ENCODE measurements at places on chromosomes 4 and X.

DNA sequence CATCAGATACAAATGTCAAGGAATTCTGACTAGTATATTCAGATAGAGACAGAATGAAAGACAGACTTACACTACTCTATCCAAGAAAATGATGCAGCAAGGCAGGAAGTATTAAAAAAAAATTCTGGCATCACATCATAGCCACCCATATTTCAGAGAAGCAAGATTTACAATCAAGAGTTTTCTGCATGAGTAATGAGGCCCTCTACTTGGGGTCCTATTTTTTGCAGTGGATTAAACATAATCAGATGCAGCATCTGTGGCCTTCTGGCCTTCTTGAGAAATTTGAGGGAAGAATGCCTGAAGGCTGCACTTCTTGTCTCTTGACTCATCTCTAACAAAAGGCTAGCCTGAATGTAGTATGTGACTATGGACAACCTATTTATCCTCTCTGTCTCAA lies 48.2 kb upstream of the SLIT2 start:
- DNase-seq: no peak

DNA sequence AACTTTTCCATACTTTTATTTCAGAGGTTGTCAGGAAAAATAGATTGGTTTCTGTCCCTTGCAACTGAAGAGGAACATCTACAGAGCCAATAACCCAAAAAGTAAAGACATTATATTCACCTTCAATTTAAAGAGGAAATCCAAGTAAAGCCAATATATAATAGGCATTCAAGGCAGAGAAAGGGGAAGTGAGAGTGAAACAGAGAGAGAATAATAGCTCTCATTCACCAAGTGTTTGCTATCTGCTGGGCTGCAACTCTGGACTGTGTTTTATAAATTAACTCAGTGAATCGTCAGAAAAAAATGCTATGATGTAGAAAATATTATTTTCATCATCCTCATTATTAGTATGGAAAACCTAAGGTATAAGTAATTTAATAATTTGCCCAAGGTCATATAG lies 448.5 kb downstream of the TRAM1L1 start:
- DNase-seq: no peak

DNA sequence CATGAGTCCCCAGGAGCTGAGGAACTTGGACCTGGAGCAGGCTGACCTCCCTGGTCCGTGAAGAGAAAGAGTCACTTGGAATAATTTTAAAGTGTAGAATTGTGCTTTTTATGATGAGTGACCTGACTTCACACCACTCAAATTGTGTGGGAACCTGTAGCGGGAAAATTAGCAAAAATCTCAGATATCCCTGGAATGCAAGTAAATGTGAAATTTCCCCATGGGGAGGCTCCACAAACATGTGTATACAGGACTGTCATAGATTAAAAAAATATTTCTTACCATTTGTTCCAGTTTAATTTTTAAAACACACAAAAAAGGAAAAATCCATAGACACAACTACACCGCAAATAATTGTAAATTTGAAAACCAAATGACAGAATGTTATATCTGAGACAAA lies 1079.6 kb upstream of the PABPC4L start:
- no peak for DNase-seq

- DNase-seq: peak; percentile 100
Measured at GRCh38 chr4:705278-706082, at the start of gene PCGF3. Gene PCGF3 (plus strand): TSS chr4:705832. CDS start chr4:733681, 27,849 bp downstream.

- no peak for DNase-seq
Measured at GRCh38 chrX:17820100-17820499, 41.0 kb downstream of the RAI2 start.

- DNase-seq: no peak
Measured at GRCh38 chr4:183408796-183409195, 35.6 kb upstream of the CDKN2AIP start.

DNA sequence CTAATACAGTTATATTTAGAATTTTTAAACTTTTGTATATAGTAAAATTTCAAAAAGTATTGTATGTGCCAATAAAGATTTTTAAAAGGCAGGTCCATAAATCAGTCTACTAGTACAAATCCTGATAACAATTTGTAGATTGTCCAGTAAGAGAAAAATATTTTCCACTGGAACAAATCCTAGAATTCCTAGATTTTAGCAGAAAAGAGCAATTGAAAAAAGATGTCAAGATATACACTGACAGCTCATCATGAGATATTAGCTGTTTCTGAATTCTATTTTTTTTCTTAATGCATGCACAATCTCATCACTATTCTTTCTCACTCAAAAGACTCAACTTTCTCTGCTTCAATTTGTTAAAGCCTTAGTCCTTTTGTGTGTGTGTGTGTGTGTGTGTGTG lies 289.2 kb upstream of the MAD2L1 start:
- DNase-seq: no peak

GRCh38 chr4:21209860-21210259 lies 509.6 kb downstream of the PACRGL start:
- DNase-seq: no peak

DNA sequence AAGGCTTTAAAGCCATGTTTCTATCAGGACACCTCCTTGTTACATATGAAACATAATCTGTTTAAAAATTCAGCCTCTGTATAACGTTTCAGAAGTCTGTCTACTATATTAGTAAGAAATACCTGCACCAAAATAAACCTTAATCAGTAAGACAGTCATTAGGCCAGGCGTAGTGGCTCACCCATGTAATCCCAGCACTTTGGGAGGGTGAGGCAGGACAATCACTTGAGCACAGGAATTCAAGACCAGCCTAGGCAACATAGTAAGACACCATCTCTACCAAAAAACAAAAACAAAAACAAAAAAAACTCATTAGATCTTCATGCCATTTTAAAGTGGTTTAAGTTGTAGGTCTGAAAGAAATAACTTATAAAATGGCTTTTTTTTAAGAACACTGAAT lies 107.5 kb upstream of the STIM2 start:
- no peak for DNase-seq

GRCh38 chr4:89511776-89512175 lies 204.2 kb upstream of the GPRIN3 start:
- no peak for DNase-seq

GRCh38 chr4:125365731-125366130 lies 51.0 kb downstream of the FAT4 start:
- no peak for DNase-seq

GRCh38 chr4:63906660-63907183 lies 502.5 kb downstream of the TECRL start:
- DNase-seq: no peak

- no peak for DNase-seq
Measured at GRCh38 chr4:1360423-1361283, 13.6 kb downstream of the UVSSA start.

DNA sequence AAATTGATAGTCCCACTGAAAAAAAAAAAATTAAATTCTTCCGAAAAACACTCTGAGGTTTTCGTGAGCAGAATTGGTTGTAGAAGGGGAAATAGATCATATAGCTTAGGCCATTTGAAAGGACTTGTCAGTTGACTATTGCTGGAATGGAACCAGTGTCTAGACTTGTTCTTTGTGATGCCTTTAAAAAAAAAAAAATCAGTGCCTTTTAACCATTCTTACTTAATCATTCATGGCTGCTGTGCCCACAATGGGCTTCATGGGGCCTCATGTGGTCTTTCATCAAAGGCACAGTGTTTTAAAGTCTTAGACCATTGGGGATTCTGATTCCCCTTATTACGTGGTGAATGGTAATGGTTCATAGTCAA lies 139.3 kb downstream of the AFF1 start:
- DNase-seq: no peak

GRCh38 chr4:60463857-60464502 lies 736.1 kb upstream of the ADGRL3 start:
- no peak for DNase-seq

GRCh38 chr4:109411964-109412363 lies 21.7 kb upstream of the SEC24B start:
- no peak for DNase-seq

DNA sequence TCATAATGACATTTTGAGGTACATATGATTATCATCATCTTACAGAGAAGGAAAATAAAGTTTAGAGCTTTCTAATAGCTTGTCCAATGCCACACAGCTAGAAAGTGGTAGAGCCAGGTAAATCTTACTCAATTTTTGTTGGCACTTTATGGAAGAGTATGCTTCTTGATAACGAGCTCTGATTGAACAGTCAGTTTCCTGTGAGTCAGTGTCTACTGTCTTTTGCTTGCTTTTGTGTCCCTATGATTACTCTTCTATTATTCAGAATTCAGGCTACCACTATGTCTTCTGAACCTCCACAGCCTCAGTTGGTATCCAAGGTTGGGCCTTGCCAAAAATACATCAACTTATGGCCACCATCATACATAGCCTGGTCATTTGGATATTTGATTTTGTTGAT lies 2.6 kb downstream of the FAAH2 start:
- DNase-seq: no peak

DNA sequence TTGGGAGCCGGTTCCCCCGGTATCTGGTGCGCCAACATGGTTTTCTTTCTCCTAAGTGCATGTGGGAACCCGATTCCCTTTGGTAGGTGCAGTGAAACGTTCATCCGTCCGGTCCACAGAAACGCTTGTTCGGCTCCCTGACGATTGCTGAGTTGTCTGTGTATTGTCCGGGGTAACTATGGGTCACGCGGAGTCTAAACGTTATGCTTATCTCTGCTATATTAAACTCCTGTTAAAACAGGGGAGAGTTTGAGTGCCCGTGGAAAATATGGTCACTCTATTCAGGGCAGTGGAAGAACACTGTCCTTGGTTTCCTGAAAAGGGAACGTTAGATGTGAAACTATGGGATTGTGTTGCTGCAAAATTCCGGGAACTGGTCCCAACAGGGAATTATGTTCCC lies 32.4 kb upstream of the MGST2 start:
- no peak for DNase-seq

DNA sequence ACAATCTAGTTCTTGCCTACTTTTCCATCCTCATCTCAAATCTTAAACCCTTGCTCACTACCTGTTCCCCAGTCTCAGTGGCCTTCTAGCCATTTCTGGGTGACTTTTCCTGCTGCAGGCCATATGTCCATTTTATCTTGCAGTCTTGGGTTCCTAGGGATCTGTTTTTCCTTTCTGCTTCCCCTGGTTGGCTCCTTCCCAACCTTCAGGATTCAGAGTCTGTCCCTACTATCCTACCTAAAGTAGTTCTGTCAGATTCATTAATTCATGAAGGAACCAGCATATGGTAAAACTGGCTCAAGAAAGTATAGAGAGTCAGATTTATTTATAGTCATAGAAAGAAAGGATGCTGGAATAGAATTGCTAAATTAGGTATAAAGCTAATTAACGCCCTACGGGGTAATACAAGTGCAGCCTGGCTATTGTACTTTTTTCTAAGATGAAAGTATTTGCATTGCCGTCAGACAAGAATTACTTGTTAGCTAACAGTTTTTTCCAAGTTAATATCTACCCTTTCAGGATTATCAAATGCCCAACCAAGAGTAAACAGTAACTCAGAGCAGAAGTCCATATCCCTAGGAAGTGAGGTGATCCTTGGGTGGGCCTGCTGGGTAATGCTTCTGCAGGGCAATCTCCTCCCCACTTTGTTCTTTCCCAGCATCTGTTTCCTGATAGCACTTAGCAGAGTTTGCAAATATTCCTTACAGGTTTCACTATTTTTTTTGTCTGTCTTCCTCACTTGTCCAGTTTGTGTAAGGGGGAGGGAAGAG lies 63.6 kb downstream of the REPS2 start:
- no peak for DNase-seq

DNA sequence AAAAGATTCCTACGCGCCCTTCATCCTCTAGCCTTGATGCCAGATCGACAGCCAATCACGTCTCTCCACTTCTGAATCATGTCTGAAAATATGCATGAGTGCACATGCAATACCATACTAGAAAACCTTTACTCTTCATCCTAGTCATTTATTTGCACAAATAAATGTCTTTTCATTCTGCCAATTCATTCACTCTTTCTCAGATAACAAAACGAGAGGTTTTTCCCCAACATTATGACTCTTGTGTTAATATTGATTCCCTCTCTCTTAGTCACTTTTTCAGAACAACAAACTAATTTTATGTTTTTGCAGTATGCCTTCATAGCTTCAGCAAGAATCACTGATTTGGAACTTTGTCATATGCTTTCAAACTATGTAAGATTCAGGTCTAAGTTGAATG lies 549.4 kb upstream of the GALNT7 start:
- DNase-seq: no peak

GRCh38 chrX:29666366-29666765 lies 549.0 kb upstream of the MAGEB2 start:
- DNase-seq: no peak

DNA sequence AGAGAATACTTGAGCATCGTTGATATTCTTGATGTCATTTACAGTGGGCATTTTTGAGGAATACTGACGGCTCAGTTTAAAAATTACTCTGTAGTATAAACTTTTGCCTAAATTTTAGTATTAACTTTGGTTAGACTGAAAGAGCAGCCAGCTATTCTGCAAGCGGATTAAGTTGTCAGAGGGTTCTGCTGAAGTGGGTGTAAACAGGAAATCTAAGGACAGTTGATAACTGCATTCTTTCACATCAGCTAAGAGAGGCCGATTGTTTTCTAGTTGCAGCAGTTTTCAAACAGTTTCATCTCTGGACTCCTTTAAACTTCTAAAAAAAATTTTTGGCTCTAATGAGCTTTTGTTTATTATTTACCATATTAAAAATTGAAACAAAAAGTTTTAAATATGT lies 149.6 kb downstream of the RAPGEF2 start:
- DNase-seq: no peak

- peak; percentile 88 for DNase-seq
Measured at GRCh38 chr4:54233277-54233696, 4.2 kb downstream of the PDGFRA start.

DNA sequence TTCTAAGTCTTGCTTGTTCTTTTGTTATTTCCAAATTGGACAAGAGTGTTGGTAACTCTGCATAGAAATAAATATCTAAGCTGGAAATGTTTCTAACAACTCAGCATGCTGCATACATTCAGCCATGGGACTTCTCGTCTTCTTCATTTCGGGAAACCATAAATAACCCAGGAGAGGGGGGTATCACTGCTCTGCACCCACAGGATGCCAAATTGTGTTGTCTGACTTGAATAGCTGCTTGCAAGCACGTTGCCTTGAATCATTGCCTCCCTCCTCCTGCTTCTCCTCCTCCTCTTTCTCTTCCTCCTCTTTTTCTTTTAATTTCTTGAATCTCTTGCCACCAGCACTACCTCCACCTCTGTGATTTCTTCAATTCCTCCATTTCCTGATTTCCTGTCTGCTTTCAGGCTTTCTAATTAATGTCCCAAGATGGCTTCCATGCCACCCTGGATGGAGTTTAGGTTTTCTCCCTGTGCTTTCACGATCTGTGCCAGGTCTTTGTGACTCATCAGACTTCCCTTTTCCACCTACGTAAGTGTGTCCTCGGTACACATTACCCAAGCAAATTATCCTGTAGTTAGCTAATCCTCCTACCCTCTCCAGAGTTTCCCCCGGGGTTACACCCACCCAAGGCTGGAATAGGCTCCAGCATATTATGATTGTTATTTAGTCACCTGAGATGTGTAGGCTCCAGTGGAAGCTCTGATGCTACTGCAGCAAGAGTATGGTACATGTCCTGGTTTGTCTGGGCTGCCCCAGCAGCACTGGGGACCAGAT lies 122.6 kb upstream of the VCX3B start:
- no peak for DNase-seq
